ENCODE measurements at places on chromosomes 11 and 22.

DNA sequence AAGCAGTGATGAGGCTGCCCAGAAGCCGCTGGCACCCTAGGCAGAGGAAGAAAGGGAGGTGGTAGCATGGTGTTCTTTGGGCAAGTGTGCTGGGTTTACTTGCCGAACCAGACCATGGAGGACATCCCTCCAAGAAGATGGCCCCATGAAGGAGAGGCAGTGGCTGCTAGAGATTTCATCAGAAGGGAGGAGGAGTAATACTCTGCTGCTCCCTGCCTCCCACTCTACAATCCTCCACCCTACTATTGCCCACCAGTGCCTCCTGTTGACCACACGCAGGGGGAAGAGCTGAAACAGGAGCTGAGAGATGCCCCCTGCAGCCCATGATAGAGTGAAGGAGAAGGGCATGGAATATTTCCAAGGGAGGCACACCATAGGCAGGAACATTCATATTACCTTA lies 51.0 kb upstream of the PRSS23 start:
- no peak for DNase-seq

- no peak for DNase-seq
Measured at GRCh38 chr11:11500744-11501487, 120.9 kb downstream of the GALNT18 start.

DNA sequence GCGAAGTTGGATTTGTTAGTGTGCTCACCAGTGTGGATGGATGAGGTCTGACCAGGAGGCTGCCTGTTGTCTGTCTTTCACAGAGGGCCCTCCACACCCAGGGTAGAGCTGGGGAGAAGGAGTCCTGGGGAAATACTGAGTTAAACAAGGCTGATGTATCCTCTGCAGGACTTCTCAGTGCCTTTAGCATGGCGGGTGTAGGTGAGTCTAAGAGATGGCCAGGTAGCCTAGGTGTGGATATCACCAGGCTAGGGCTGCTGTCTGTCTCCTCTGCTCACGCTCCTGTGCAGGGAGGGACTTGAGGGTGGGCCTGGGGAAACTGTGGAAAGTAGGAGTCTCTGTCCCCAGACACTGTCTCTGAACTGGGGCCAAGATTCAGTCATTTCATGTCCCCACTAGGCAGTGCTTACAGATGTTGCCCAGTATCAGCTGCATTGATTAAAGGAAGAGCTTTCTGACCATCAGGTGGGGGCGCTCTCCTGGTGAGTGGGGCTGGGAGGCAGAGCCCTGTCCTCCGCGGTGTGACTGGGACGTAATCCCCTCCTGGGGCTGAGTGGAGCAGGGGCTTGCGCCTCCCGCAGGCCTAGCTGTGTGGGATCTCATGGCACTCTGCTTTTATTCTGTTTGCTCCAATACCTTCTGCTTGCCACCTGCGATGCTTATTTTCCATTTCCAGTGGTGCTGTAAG lies 35.5 kb upstream of the CCDC188 start:
- no peak for DNase-seq

DNA sequence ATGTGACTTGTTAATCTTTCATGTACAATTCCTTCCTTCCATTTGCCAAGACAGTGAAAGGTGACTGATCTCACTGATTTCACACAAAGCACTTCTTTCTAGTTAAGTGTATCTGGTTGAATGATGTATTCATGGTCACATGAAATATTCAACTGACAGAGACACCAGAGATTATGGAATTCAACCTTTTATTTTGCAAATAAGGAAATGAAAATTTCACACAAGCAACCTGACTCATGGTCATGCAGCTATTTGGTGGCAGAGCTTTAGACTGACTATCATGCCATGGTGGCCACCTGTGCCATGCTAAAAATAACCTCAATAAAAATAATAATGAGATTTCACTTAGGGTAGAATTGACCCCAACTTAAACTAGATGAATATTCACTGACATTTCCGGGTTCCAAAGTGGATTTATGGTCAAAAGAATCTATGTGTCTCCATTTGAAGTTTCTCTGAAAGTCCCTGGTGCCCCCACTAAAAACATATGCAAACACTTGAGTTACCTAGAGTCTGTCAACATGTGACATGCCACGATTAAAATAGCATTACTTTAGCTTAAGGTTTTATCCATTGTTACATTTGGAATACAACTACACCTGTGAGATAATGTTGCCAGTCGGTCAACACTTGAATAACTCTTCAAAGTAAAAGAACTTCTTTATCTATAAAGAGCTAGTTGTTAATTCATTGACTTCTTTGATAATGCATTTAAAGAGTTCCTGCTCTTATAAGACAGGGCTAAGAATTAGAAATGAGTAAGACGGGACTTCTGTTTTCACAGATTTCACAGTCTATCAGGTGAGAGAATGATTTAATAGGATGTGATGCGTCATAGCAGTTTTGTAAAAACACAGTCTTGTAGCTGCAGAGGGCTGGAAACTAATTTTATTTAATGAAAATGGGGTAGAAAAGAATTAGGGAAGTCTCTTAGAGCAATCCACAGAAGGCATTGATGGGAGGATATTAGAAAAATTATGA lies 94.6 kb upstream of the OR9G4 start:
- no peak for DNase-seq

- DNase-seq = no peak
Measured at GRCh38 chr11:132349811-132350733, 979.7 kb downstream of the NTM start.

DNA sequence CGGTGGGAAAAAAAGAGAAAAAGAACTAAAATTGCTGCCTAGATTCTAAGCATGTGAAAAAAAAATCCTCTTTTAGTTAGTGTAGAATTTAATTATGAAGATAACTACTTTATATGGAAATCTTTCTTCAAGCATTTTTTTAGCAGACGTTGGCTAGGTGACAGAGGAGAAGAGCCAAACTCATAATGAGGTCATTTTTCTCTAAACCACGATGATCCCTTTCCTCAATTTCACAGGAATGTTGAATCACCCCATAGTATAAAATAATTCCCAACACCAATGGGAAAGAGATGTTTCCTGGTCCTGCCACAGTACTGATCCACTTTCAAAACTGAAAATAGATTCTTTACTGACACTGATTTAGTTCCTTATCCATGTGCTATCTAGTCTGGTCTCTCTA lies 319.8 kb downstream of the DLG2 start:
- no peak for DNase-seq

DNA sequence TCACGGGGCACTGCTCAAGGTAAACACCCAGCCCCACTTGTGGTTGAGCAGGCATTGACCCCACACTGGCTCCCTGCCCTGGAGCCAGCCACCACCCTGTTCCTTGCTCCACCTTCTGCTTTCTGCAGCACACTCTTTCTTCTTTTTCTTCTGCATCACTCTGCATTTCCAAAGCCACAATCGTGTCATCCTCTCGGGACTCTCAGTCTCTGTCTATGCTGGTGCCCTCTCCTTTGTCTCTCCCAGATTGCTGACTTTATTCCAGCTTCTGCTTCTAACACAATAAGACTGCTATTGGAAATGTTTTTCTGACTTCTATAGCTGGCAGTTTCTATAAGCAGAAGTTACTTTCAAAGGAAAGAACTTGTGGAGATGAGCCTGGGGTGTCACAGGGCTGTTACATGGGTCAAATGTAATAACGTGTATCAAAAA lies 14.4 kb downstream of the GRAP2 start:
- peak; percentile 67 for DNase-seq

DNA sequence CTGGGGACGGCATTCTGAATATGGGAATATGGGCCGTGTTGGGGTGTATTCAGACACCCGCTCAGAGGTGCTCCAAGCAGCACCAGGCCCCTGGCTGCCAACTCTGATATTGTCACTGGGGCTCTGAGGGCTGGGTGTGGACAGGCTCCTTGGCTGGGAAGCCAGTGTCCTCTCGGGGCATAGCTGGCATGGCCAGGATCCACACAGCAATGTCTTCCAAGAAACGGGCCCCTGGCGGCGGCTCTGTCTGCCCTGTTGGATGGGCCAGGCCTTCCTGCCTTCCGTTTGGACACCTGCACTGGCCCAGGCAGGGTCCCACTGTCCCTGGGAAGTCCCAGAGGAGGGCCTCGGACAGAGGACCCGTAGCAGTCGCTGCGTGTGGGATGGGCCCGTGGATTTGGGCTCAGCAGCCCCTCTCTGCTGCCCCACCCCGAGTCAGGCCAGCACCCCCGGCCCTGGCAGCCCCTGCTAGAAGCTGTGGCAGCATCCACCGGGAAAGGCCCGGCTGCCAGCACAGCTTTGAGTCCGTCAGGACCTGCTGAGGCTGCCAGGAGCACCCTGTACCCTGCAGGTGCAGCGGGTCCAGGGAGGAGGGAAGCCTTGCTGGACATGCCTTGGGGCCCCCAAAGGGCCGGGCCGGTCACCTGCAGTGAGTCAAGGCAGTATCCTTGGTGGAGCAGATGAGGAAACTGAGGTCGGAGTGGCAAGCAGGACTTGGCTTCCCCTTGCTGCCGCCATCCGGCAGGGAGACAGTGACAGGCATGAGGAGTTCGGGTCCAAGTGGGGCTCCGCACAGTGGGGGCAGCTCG lies 4.1 kb downstream of the PANX2 start:
- DNase-seq = no peak

DNA sequence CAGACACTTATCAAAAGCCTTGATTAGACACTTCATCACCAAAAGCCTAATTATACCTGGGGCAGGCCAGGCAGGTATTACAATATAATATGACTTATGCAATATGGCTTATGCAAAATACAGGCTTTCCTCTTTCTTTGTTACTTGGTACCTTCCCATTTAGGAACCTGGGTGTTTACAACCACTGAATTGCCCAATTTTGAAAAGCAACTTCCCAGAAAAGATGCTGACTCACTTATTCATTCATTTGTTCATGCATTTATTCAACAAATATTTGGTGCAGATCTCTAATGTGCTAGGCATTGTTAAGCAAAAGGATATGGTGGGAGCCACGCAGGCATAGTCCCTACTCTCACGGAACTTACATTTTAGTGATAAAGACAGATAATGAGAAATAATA lies 13.6 kb upstream of the JAML start:
- DNase-seq = peak; percentile 24

- DNase-seq = no peak
Measured at GRCh38 chr11:61908730-61909316, 8.5 kb downstream of the RAB3IL1 start.

DNA sequence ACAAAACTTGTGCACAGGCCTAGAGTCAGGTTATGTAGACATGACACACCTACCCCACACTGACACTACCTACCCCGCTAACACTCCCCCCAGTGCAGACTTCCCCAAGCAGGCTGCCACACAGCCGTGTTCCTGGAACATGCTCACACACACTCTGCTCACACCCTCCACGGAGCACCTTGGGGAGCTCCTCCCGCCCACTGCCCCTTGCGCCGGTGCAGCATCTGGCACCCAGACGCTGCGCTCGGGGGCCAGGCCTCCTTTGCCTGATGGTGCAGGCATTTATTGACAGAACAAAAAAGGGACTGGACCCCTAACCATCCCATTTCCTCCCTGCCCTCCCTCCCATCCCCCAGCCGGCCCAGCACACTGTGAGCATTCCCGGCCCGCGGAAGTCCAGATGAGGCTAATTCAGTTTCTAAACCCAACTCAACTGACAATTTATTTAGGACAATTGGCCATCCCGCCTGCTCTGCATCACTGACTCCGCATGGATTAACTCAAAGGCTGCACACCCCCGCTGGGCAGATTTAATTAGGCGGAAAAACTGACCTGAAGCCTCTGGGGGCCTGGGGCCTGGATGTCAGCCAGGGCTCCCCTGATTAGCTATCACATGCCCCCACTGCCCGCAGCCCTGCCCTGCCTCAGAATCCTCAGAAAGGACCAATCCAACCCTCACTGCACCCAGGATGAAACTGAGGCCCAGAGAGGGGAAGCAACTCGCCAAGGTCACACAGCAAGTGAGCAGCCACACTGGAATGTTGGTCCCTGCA lies 30.1 kb downstream of the KCNC1 start:
- DNase-seq = no peak

DNA sequence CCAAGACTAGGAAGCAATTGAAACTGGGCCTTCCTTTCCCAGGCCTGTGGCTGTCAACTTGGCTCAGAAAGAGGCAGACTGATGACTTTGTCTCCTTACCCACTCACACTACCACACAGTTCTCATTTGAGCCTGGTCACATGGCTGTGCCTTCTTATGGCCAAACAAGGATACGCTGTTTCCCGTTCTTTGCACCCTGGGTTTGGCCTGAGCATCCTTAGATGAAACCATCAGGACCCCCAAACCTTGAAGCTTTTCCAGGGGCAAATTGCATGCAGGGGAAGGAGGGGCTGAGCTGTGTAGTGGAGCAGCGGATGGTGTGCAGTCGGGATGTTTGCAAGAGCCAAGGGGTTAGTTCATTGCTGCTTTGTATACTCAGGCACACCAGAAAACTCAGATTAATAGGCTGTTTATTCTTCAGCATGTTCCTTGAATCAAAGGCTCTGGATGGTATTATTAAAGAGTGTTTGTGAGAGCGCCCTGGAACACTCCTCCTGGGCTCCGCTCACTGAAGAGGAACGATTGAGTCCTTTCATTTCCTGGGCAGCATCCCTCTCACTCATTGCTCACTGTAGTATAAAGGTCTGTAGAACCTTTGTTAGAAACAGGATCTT lies 69.8 kb downstream of the ARFGAP2 start:
- no peak for DNase-seq

All from hematopoietic multipotent progenitor cell treated with erythropoietin and hydrocortisone succinate and interleukin-3 and kit ligand, for 6 days (in vitro differentiated cells).